ENCODE measurements at places on chromosomes 13 and 19. TPM values are rescaled to one million over a fixed set of nuclear protein-coding genes. Genes with fewer than 3 reads are reported as not detected.

The RAX2 gene
- not detected for total RNA-seq

The ICAM4 gene
- 4.1 TPM for total RNA-seq

The LILRB2 gene
- total RNA-seq = not detected

The WDR88 gene
- not detected for total RNA-seq

The KANK3 gene
- total RNA-seq = 0.68 TPM

The TLE6 gene
- 1.6 TPM for total RNA-seq

The ACP4 gene
- total RNA-seq = not detected

The CEACAM20 gene
- total RNA-seq = not detected
